ENCODE measurements at places on chromosomes 7 and 10. TPM values are rescaled to one million over a fixed set of nuclear protein-coding genes. Genes with fewer than 3 reads are reported as not detected.

The FAM131B gene
- 2.2 TPM for total RNA-seq

The GPRIN2 gene
- total RNA-seq, result 0.23 TPM

The AKR1C8 gene
- total RNA-seq, result not detected

The MINPP1 gene
- 34.6 TPM for total RNA-seq

The ZNF487 gene
- total RNA-seq, result 1.0 TPM

The TFR2 gene
- total RNA-seq, result 2.4 TPM

The TDRD1 gene
- total RNA-seq, result 0.06 TPM

All from Daoy (cell line).